ENCODE measurements at places on chromosomes 11 and 22.

- no peak for DNase-seq
Measured at GRCh38 chr11:66493130-66493529, 12.9 kb downstream of the DPP3 start.

GRCh38 chr11:65419772-65420481 is 2.7 kb upstream of the NEAT1 start:
- no peak for DNase-seq

DNA sequence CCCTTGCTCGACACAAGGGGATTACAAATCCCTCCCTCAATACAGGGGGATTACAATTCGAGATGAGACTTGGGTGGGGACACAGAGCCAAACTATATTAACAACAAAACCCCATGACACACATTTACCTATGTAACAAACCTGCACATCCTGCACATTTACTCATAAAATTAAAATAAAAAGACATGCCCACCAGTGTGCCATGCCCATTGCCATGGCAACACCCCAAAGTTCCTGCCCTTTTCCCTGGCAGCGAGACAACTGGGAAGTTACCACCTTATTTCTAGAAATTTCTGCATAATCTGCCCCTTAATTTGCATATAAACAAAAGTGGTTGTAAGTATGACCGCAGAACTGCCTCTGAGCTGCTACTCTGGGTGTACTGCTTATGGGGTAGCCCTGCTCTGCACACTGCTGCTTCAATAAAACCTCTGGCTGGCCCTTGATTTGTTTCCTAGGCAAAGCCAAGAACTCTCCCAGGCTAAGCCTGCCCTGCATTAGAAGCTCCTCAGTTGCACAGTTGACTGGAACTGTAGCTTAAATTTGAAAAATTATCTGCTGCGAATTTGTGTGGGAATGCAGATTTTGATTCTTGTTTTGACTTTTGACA is 8.6 kb upstream of the INCENP start:
- no peak for DNase-seq

GRCh38 chr11:133082841-133083488 is 449.3 kb downstream of the OPCML start:
- DNase-seq, result peak; percentile 30

GRCh38 chr11:33649944-33650343 is 50.7 kb downstream of the C11orf91 start:
- no peak for DNase-seq

DNA sequence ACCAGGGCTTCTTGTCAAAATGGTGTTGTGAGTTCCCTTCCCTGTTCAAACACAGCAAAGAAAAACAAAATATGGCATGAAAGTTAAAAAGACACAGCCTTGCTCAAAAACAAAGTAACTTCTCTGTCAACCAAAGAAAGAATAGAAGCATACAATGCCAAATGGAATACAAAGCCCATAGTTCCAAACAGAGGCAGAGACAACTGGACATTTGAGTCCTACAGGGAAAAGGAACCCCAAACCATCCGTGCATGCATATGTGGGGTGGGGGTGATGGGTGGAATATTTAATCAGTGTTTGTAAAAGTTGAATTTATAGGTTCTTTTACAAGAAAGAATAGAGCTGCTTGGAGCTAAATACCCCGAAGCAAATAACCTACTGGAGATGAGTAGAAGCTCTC is 218.7 kb downstream of the FAM76B start:
- no peak for DNase-seq

DNA sequence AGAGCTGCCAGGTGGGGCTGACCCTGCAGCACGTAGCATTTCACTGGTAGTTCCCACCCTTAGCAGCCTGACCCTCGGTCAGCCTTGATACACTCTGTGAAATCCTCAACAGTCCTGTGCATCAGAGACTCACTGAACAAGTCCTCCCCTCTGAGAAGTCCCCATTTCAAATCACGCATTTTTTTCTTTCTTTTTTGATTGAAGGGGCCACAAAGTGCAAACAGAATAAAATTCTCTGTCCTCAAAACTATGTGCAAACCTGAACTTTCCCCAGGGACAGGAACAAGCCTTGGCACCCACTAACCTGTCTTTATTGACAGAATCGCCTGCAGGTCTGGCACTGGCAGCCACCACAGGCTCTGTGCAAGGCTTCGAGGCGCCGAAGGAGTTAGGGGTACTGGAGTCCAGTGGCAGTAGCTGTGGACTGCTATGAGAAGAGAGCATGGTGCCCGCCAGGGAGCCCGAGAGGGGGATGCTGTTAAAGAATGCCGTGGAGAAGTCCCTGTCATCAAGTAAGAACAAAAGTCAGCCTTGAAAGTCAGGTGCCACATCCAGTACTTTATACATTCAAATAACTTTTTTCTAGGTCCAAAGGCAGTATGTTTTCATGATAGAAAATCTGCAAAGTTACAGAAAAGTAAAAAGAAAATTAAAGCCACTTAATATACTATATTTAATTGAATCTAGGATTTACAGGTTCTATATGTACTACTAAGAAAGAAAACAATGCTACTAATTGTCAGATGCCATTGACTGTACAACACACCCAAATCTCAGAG is 53.8 kb downstream of the HIRA start:
- no peak for DNase-seq

DNA sequence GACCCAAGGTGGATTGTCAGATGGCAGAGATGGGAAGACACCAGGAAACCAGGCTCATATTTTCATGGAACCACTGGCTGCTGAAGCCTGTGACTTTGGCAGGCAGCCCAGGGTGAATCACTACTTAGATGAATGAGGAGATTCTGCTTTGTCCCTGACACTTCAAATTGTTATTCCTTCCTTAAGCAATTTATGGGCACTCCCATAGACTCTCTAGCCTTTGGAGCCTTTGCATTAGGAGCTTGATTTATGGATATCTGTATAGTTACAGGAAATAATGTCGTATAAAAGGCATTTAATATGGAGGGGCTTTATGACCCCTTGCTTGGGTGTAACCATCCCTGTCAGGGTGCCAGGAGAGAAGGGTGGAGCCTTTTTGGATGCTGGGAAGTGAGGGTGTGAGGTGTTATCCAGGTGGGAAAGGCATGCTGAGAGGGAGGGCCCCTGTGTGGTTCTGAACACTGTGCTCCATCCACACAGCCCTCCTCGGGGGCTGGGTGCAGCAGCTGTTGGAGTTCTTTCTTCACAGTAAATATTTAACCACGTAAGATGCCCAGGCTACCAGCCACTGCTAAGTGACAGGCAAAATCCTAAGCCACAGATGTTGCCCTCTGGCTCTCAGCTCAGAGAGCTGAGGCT is 35.3 kb downstream of the IL18 start:
- DNase-seq, result no peak

GRCh38 chr22:41920271-41920976 is 5.5 kb upstream of the SHISA8 start:
- DNase-seq, result no peak

DNA sequence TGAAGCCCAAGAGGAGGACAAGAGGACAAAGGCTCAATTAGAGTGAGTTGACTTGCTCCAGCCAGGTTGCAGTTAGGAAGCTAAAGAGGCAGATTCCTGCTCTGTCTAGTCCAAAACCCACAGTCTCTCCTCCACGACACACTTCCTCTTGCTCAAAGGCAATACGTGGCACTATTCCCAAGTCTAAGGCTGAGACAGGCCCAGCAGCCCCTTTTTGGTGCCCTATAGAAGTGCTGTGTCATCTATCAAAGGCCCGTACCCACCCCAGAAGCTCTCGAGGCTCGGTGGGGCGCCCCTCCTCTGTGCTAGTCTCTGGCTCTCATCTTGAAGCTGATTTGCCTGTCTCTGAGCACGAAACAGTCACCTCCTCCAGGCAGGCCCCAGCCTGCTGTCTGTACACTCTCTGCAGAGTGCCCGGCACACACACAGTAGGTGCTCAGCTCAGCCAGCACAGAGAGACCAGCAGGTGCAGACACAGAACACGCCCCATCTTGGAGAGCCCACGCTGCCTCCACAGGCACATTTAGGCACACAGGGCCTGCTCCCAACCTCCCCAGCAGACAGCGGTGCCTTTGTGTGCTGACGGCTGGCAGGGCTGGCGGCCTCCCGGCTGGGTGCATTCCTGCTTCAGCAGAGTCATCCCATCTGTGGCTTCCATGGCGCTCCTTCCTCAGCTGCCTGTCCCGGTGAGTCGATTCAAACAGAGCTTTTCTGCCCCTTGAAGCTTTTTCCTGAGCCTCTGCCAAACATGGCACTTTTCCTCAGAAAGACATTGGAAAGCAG is 52.8 kb downstream of the MYH9 start:
- DNase-seq, result no peak

- DNase-seq, result no peak
Measured at GRCh38 chr11:46249103-46249937, 28.1 kb upstream of the CREB3L1 start.

DNA sequence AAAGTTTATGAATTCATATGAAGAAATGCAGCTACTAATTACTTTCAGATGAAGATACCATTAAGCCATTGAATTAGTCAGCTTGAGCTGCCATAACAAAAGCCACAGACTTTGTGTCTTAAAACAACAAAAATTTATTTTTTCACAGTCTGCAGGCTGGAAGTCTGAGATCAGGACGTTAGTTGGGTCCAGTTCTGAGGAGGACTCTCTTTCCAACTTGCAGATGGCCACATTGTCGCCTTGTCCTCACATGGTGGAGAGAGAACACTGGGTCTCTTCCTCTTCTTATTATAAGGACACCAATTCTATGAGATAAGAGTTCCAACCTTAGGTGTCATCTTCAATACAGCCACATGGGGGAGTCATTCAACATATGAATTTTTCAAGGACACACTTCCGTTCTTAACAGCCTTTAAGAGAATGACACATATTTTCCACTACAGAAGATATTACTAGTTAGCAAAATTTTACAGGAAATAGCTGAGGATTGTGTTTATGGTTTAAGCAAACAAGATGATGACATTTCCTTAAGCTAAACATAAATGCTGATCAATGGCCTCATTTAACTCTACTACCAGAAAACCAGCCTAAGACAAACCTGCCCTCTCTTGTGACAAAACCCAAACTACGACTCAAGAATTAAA is 56.0 kb downstream of the DCUN1D5 start:
- no peak for DNase-seq

Data from activated CD4-positive, alpha-beta T cell treated with anti-CD3 and anti-CD28 coated beads, Interleukin-2, amount 50 U/mL, for 24 hours (primary cell).